NCI-H187 treated with DMSO at 0.1 percent for 48 hours (cell line): ENCODE measurements at places on chromosomes 12 and 14.

DNA sequence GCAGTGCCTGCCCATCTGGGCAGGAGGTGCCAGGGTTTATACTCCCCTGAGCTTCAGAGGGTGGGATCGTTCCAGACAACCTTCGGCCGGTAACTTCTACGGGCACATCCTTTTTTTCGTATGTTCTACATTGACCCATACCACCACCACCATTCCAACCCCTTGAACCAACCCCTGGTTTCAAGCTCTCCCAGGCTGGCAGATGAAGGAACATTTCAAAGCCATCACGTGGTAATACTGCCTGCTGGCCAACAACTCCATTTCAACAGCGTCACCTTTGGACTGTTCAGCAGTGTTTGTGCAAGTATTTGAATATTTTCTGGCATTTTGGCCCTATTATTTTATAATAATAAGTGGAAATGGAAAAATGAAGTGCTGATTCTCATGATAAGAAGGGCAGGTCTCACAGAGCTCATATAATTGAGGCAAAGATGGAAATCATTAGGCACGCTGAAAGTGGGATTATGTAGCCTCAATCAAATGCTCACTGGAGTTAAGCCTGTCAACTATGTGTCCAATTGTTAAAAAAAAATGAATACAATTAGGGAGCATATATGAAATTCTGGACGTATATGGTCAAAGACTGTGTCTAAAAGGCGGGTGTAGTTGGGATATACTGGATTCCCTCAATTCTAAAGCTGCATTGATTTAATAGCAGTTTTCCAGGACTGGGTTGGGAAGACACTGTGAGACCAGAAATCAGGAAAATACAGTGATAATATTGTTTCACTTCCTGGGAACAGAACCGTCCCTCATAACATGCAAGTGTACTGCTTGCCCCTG is 162.1 kb downstream of the ZFP36L1 start:
- DNase-seq: no peak

- no peak for DNase-seq
Measured at GRCh38 chr14:101891471-101891870, 72.9 kb upstream of the DYNC1H1 start.

DNA sequence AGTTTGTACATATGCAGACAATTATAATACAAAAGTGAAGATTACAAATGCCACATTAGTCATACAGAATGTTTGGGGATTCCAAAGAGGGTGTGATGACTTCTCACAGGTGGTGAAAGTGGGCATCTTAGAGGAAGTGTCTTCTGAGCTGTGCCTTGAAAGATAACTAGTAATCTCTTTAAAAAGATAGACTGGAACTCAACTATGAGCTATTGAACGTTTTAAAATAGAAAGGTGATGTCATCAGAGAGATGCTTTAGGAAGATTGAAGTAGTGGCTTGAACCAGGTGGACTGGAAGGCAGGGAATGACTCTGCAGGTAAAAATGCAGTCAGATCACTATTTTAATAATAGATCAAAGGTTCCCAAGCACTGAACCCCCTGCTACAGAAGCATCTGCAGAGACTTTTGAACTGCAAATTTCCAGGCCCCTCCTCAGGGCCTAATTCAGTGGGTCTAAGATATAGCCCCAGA is 50.3 kb downstream of the SYT1 start:
- DNase-seq: no peak

- no peak for DNase-seq
Measured at GRCh38 chr12:575948-576614, 87.2 kb downstream of the NINJ2 start.

- DNase-seq: peak; percentile 87
Measured at GRCh38 chr12:77925536-77926108, 94.9 kb downstream of the NAV3 start.

GRCh38 chr14:75711105-75711795 is 50.2 kb downstream of the TTLL5 start:
- no peak for DNase-seq

DNA sequence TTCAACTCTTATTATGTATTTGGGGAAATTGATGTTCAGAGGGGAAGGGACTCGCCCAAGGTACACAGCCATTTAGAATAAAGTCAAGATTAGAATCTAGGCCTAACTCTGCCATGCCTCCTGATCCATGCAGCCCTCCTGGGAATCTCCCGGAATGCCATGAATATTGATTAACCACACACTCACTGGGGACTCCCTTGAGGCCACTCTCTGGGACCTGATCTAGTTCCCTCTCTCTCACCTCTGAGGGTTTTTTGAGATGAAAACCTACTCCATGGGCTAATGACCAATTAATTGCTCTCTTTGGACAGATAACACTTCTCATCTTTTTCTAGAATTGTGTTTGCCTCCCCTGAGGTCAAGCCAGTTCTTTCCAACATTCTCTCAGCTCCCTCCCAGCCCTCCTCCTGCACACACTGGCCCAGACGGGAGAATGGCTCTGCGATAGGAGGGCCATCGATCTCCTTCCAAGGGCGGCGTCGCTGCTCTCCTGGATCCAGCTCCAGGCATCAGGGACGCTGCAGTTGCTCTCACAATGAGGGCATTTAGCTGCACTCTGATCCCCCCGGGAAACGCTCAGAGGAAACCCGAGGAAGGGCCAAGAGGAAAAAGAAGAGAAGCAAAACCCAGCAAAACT is 22.6 kb downstream of the WSCD2 start:
- no peak for DNase-seq

DNA sequence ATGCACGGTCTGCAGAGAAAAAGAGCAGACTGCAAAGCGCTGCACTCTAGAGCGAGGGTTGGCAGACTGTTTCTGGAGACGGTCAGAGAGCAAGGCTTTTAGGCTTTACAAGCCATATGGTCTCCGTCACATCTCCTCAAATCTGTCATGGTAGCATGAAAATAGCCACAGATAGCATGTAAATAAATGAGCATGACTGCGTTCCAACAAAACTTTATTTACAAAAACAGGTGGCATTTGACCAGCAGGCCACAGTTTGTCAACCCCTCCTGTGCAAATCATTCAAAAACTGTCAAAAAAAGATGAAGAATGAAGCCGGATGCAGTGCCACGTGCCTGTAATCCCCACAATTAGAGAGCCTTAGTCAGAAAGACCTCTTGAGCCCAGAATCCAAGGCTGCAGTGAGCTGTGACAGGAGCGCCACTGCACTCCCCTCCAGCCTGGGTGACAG is 18.9 kb downstream of the SYNE3 start:
- DNase-seq: no peak

DNA sequence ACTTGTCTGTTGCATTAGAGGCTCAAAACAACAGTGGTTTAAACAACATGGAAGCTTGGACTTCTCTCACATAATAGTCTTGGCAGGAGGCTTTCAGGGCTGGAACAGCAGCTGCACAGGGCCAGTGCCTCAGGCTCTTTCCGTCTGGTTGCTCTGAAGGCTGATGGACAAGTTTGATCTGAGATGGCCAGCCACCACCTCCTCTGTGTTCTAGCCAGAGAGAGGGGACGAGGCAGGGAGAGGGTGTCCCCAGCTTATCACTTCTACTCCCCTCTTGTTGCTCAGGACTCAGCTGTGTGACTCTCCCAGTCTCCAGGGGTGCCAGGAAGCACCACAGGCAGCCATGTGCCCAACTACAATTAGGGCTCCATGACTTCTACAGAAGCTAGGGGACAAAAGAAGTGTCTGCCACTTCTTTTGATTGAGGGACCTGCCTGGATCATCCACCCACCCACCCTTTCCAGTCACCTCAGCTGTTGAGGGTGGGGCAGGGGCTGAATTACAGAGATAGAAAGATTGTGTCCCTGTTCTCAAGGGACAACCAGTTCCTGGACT is 46.6 kb downstream of the SMIM41 start:
- DNase-seq: no peak

GRCh38 chr12:92439420-92439805 is 263.4 kb upstream of the PLEKHG7 start:
- no peak for DNase-seq

GRCh38 chr12:25308756-25309155 is 58.0 kb upstream of the KRAS start:
- DNase-seq: no peak

DNA sequence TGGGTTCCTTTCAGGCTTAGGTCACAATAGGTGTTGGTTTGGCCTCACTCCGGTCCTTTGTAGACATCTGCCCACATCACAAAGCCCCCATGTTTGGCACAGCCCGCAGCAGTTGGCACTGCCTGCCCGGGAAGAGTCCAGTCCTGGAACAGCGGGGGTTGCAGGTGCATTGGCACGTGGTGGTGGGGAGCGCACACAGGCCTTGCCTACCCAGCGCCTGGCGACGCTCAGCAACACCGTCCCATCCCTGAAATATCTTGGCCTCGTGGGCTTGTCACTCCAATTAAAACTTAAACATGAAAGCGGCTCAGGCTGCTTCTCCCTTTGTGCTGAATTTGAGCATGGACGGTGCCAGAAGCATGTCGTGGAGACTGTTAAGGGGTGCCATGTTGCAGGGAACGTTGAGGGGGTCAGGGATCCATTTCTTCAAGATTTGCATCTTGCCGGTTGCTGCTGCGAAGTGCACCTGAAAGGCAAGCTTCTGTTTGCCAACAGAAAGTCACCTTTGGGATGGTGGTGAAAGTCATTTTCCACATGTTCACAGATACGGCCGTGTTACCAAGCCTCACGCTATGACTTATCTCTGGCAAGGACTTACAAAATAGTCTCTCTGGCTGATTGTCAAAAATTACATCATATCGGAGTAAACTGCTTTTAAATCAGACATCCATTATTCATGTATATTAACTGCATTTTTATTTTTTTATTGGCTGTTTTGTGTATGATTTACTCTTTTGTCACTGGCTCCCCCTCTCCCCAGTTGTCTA is 91.5 kb downstream of the FBXW8 start:
- no peak for DNase-seq

DNA sequence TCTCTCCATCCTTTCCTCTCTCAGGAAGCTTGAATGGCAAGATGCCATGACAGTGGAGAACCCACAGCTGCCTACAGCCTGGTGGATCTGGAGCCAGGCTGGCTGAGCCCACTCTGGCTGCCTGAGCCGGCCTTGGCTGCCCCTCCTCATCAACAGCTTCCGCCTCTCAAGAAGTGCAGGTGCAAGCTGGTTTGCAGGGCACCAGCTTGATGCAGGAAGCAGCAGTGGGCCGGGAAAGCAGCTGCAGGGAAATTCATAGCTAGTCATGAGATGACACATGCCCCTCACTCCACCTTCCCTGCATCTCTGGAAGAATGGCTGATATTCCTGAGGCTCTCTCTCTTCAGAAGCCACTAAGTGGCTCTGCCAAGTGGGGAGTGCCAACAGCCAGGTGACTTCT is 289.1 kb downstream of the RPS29 start:
- no peak for DNase-seq

- DNase-seq: no peak
Measured at GRCh38 chr12:75759196-75759595, 247.8 kb upstream of the KRR1 start.

GRCh38 chr12:73719223-73719622 is 818.4 kb upstream of the ATXN7L3B start:
- DNase-seq: no peak

GRCh38 chr12:38555620-38556591 is 239.3 kb downstream of the ALG10B start:
- DNase-seq: no peak

DNA sequence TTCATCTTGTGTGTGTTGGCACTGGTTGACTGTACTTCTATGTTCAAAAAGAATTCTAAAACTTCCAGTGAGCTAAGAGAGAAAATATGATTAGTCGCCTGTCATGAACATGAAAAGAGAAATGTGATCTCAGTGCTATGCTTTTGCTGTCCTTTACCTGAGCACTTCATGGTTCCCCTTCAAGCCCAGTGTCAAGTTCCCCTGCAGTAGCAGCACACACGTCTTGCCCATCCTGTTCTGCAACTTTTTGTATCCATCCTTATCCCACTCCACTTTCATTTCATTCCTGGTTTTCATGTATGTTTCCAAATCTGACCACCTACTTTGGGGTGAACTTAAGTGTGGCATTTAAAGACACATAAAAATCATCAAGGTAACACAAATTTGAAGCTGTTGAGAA is 848.0 kb upstream of the USP15 start:
- DNase-seq: no peak

GRCh38 chr14:97796511-97796910 is 999.3 kb downstream of the VRK1 start:
- DNase-seq: no peak

- DNase-seq: no peak
Measured at GRCh38 chr14:84477996-84478395, 1051.9 kb upstream of the FLRT2 start.
